ENCODE measurements at places on chromosomes 4 and X. TPM values are rescaled to one million over a fixed set of nuclear protein-coding genes. Genes with fewer than 3 reads are reported as not detected.

DNA sequence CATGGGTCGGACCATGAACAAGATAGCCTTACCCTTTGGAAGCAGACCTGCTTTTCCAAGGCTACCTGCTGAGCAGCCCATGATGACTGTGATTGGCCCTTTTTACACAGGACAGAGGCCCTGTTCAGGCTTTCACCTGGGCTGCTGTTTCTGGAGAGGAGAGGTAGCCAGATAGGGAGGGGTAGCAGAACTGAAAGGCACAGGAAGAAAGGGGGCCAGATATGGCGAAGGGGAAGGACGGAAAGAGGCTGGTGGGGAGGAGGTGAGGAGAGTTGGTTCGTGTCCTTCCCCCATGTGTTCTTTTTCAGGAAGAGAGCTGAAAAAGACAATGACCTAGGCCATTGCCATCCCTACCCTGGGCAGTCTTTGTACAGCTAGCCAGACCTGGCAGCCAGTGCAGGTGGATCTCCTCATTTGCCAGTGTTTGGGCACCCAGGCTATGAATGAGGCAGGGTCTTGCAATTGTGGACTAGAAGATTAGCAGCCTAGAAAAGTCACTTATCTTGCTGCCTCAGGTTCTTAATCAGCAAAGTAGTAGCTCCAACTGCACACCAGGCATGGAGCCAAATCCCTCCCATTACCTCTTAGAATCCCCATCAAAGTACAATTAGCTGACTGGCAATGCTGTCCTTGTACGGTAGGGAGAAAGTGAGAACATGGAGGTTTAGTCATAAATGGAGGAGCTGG, 139.6 kb downstream of the AMMECR1 start:
- H3K4me3 ChIP-seq, result no peak overlapping the region
- H3K4me1 ChIP-seq, result peaks cover 16% of the 10 kb centered on the region
- no peak for DNase-seq

- no peak for DNase-seq
- H3K27me3 ChIP-seq, result no peaks in the 10 kb centered on the region
- no peaks in the 10 kb centered on the region for H3K36me3 ChIP-seq
- H3K4me3 ChIP-seq, result no peak overlapping the region
- H3K4me1 ChIP-seq, result no peaks in the 10 kb centered on the region
These were observed 55.3 kb upstream of the TMPRSS11F start for GRCh38 chr4:68184923-68185322.

GRCh38 chr4:20432088-20432487, 180.4 kb downstream of the SLIT2 start:
- no peak for DNase-seq
- peak overlapping the region; percentile 59 for H3K27ac ChIP-seq
- no peaks in the 10 kb centered on the region for H3K36me3 ChIP-seq
- H3K27me3 ChIP-seq, result no peaks in the 10 kb centered on the region

DNA sequence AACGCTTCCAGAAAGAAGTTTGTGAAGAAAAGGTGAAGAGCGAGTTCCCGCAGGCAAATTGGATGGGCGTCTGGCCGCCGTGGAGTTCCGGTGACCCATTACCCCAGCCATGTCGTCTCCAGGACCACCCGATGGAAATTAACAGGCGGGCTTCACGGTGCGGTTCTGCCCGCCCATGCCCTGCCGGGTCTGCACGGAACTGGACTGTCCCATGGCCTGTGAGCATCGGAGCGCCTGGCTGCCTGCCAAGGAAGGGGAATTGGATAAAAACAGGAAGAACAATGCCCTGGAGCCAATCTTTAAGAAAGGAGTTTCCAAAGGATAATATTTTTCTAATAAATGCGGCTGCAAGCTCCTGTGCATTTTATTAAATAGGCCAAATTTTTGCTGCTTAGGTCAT, 319.8 kb upstream of the SLC7A11 start:
- DNase-seq, result no peak
- H3K4me1 ChIP-seq, result no peaks in the 10 kb centered on the region
- H3K27me3 ChIP-seq, result no peaks in the 10 kb centered on the region
- H3K4me3 ChIP-seq, result no peak overlapping the region
- H3K36me3 ChIP-seq, result no peaks in the 10 kb centered on the region

DNA sequence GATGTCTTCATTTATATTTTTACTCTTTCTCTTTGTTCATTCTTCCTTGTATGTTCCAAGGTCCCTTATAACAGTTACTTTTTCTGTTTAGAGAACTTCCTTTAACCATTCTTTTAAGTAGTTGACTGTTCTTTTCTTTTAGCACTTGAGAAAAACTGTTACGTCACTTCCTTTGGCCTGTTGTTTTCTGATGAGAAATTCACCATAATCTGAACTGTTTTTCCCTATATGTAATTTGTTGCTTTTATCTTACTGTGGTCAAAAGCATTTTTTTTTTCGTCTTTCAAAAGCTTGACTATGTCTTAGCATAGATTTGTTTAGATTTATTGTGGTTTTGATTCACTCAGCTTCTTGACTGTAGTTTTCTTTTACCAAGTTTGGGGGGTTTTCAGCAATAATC, 1660.3 kb upstream of the PCDH10 start:
- H3K27me3 ChIP-seq, result no peaks in the 10 kb centered on the region
- H3K4me3 ChIP-seq, result no peak overlapping the region
- no peaks in the 10 kb centered on the region for H3K4me1 ChIP-seq

GRCh38 chr4:76802236-76803021, 95.5 kb downstream of the SOWAHB start:
- DNase-seq, result no peak
- no peak overlapping the region for H3K27ac ChIP-seq
- peaks cover 10% of the 10 kb centered on the region for H3K4me1 ChIP-seq
- H3K4me3 ChIP-seq, result peak overlapping the region; percentile 27

GRCh38 chrX:88982933-88983332, 235.9 kb downstream of the CPXCR1 start:
- no peak for DNase-seq
- H3K27me3 ChIP-seq, result no peaks in the 10 kb centered on the region
- no peak overlapping the region for H3K4me3 ChIP-seq
- no peaks in the 10 kb centered on the region for H3K4me1 ChIP-seq
- H3K27ac ChIP-seq, result no peak overlapping the region

DNA sequence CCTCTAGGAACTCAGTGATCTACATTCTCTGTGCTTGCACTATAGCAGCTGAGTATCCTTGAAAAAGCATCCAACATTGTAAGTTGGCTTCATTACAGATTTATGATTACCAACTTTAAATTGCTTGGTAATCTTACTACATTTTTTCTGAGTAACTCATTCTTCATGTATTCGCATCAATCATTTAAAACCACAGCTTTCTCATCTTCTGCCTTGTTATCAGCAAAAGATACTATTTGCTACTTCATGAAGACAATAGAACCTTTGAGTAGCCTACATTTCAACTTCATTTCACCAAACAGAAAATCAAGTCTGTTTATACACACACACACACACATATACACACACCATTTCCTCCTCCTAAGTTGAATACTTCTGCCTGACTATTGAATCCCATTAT, 6.2 kb upstream of the DCAF8L2 start:
- no peak overlapping the region for H3K27ac ChIP-seq
- H3K27me3 ChIP-seq, result no peaks in the 10 kb centered on the region
- no peak for DNase-seq
- H3K4me3 ChIP-seq, result no peak overlapping the region

DNA sequence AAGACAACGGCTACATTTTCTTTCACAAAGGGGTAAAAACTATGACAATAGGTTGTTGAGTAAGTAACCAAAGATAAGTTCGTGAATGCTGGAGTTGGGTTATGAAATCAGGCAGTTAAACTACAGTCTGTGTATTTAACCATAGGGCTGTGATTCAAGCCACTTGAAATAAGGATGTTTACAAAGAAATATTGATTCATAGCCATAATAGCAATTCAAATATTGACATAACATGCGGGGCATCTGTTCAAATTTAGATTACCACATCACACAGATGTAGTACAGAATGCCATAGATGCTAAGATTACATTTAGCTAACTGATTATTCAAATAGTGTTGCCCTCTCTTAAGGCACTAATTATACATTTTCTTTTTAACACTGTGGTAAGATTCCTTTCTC, 364.1 kb downstream of the FSTL5 start:
- no peak for DNase-seq
- H3K27ac ChIP-seq, result no peak overlapping the region
- no peak overlapping the region for H3K4me3 ChIP-seq
- no peaks in the 10 kb centered on the region for H3K27me3 ChIP-seq

GRCh38 chr4:140343303-140343702, 30.1 kb upstream of the SCOC start:
- H3K4me3 ChIP-seq, result no peak overlapping the region
- DNase-seq, result no peak
- peaks cover 6% of the 10 kb centered on the region for H3K4me1 ChIP-seq

GRCh38 chr4:67909905-67910584, 26.2 kb upstream of the TMPRSS11D start:
- no peak for DNase-seq
- H3K27me3 ChIP-seq, result no peaks in the 10 kb centered on the region
- no peaks in the 10 kb centered on the region for H3K4me1 ChIP-seq
- no peak overlapping the region for H3K27ac ChIP-seq

- H3K27me3 ChIP-seq, result no peaks in the 10 kb centered on the region
- H3K27ac ChIP-seq, result no peak overlapping the region
- no peak overlapping the region for H3K4me3 ChIP-seq
- DNase-seq, result no peak
- no peaks in the 10 kb centered on the region for H3K36me3 ChIP-seq
These were observed 193.8 kb downstream of the ADAMTS3 start for GRCh38 chr4:72375073-72375736.

DNA sequence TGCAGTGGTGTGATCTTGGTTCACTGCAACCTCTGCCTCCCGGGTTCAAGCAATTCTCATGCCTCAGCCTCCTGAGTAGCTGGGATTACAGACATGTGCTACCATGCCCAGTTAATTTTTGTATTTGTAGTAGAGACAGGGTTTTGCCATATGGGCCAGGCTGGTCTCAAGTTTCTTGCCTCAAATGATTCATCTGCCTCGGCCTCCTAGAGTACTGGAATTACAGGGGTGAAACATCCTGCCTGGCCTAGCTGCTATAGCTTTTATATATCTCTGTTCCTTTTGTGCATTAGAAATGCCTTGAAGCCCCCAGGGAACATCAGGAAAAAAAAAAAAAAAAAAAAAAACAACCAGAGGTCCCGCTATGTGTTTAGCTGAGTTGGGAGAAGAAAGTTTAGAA, 34.8 kb downstream of the UBE2K start:
- H3K4me3 ChIP-seq, result no peak overlapping the region
- H3K36me3 ChIP-seq, result no peaks in the 10 kb centered on the region
- H3K4me1 ChIP-seq, result peaks cover 3% of the 10 kb centered on the region
- no peak overlapping the region for H3K27ac ChIP-seq
- H3K27me3 ChIP-seq, result no peaks in the 10 kb centered on the region

- no peak for DNase-seq
- no peaks in the 10 kb centered on the region for H3K36me3 ChIP-seq
- H3K27ac ChIP-seq, result no peak overlapping the region
- no peak overlapping the region for H3K4me3 ChIP-seq
- H3K4me1 ChIP-seq, result no peaks in the 10 kb centered on the region
These were observed 41.4 kb downstream of the CLDN34 start for GRCh38 chrX:10008483-10009056.

Gene MAGEB17
- total RNA-seq, result not detected

Gene CRMP1
- not detected for total RNA-seq

Gene GRK4
- 4.2 TPM for total RNA-seq

Gene SPIN2A
- total RNA-seq, result 0.26 TPM

Gene LONRF3
- total RNA-seq, result 1.8 TPM
